T follicular helper cell (primary cell): ENCODE measurements at places on chromosomes 2 and 18.

DNA sequence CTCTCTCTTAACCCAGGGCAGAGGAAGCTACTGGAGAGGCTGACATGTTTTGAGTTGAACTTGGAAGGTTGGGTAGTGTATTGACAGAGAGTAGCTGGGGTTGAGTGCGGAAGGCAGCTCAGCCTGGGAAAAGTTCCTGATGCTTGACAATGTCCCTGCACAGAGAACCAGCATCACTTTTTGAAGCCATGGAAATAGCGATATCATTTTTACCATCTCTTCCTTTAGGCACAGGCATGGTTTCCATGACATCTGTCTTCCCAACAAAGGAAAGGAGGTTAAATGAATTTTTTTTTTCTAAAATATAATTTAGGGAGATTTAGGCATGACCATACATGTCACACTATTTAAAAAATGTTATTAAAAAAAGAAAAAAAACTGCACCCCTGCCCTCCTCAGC lies 78.3 kb upstream of the KCNE4 start:
- no peak for DNase-seq

DNA sequence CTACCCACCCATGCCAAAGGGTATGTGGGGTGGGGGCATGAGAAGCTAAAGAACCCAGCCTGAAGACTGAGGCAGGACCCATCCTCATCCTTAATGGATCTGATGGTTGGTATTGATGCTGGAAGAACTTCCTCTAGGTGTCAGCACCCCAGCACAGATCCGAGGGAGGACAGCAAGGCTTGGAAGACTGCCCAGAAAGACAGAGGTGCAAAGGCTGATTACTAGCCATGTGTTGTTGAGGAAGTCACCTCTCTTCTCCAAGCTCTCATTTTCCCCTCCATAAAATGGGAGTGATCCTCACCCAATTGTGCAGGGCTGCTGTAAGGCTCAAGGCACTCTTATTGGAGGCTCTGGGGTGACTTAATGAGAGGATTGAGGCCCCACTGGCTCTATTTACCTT lies 256.5 kb downstream of the CELF4 start:
- DNase-seq = no peak

- DNase-seq = no peak
Measured at GRCh38 chr2:56107502-56108220, 76.1 kb upstream of the CCDC85A start.

GRCh38 chr2:196502386-196502785 lies 137.1 kb upstream of the CCDC150 start:
- DNase-seq = no peak
